ENCODE measurements at places on chromosomes 4 and X.
A peak's percentile ranks its signal among the peaks of the same experiment; 100 is the strongest.

DNA sequence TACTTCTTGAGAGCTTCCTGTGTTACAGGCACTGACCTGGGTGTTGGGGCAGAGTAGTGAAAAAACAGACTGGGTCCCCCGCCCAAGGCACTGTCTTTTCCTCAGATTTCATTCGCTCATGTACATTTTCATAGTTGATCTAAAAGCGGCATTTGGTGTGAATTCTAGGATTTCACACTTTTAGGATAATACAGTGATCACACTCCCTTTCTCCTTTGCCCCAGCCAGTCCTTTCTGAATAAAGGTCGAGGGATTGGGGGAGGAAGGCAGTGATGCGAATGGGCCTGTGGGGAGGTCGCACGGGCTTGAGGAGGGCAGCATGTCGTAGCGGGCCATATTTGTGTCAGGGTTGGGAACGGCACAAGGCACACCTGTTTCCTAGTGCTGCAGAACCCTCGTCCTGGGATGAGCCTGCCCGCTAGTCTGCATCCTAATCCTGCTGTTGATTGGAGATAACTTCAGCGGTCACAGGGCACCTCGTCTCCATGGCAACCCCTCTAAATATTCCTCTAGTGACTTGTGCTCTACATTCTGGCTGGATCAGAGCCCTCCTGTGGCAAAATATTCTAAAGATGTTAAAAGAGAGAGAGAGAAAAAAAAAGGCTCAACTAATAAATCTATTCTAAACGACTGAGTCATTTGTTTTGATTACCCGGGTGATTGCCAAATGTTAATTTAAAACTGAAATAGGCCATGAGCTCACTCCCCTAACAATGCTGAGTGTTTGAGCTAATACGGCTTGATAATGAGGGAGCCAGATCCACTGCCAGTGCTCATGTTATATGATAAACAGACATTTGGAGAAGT lies 21.8 kb downstream of the FHL1 start:
- no peak for DNase-seq

GRCh38 chrX:47658684-47659420 lies at the start of gene UXT:
TSS of gene UXT (minus strand) at chrX:47659180. CDS start at chrX:47658927, 253 bp downstream.
- DNase-seq: peak; percentile 94

- DNase-seq: no peak
Measured at GRCh38 chr4:54723220-54723619, 65.5 kb downstream of the KIT start.

DNA sequence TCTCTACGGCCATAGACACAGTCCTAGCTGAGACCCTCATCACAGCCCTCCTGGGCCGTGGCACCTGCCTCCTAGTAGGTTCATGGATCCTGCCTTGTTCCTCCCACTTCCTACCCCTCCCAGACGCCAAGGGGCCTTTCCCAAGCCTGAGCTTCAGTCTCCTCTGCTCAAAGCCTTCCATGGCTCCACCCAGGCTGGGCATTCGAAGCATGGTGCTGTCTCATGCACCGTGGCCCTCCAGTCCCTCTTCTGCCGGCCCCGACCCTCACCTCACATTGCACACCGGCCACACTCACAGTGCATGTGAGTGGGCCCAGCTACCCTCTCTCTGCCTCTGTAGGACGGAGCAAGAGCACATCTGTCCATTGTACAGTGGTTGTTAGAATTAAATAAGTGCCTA lies 21.7 kb upstream of the KIAA0232 start:
- no peak for DNase-seq

GRCh38 chr4:85744950-85745349 lies 270.0 kb downstream of the ARHGAP24 start:
- DNase-seq: no peak
